ENCODE measurements at places on chromosomes 6 and 20.

GRCh38 chr6:108751282-108751681 lies 96.9 kb upstream of the ARMC2 start:
- DNase-seq, result no peak

DNA sequence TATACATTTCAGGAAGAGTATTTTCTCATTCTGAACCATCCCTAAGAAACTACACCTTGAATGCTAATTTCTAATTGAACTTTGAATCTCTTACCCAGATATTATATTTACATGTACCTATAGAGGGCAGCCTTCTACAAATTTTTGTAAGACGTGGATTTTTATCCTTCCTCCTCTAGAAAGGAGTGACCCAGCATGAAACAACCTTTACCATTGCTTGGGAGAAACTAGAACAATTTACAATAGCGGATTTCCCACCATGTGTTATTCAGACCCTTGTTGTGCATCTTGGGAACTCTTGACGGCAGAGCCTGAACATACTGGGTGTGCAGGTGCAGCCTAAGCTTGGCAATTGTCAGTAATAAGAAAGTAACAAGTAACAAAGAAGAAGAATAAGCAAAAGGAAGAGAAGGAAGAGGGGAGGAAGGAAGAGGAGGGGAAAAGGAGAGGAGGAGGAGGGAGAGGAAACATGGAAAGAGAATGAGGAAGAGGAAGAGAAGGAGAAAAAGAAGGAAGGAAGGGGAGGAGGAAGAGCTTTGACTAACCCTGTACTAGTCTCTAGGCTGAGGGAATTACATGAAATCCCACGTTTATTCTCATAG lies 10.8 kb upstream of the TAAR1 start:
- DNase-seq, result peak; percentile 38

GRCh38 chr20:12679447-12679846 lies 329.3 kb upstream of the SPTLC3 start:
- DNase-seq, result no peak

DNA sequence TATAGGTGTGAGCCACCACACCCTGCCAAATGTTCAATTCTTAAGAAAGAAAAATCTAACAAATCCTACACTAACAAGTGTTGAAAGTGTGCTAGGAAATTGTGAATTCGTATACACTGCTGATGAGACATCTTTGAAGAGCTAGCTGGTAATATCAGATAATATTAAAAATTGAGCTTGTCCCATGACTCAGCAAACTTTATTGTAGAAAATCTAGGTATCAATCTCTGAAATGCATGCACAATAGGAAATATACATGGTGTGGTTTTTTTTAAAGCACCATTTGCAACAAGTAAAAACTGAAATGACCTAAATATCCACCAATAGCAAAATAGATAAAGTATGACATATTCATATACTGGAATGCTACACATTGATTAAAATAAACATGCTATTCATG lies 110.1 kb upstream of the NXT1 start:
- DNase-seq, result no peak

DNA sequence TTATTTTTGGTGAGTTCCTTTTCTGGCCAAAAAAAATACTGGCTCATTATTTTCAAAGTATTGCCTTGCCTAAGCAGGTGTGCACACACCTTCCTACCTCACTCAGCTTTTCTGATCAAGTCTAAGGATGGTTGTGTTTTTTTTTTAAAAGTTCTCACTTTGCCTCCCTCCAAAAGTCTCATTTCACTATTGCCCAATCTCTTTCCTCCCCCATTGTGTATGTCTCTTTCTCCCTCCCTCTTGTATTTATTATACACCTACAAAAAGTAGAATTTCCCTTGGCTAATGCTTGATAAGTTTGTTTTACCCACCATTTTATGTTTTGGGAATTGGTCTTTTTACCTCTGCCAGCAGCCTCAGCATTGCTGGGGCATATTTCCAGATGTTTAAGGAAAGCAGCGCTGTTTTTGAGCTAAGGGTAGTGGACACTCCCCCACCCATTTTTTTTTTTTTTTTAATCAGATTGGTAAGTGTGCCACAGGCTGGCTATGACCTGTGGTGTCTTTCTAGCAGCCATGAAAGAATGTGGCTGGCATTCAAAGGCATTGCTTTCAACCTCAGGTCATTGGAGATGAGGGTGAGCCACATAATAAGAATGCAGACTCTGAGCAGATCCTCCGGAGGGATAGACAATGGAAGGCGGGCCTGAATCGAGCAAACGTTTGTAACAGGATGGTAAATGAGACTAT lies 668.6 kb downstream of the UTRN start:
- no peak for DNase-seq

- peak; percentile 57 for DNase-seq
Observed at GRCh38 chr6:129598244-129599187, 111.5 kb downstream of the ARHGAP18 start.

- no peak for DNase-seq
Observed at GRCh38 chr6:16402581-16402900, 164.2 kb downstream of the GMPR start.

GRCh38 chr6:150324044-150324443 lies 44.8 kb upstream of the IYD start:
- no peak for DNase-seq

DNA sequence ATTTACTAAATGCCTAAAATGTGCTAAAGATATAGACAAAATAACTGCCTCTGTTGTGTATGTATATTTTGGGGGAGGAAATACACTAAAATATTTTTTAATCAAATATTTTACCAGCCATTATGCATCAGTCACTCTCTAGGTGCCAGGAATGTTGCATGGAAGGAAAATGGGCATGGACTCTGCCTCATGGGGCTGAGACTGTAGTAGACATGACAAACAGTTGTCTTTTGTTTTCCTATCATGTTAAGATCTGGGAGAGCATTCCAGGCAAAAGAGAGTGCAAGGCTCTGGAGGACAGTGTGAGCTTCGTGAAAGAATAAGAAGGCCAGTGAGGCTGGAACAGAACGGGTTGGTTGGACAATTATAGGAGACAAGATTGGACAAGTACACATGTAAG lies 26.5 kb downstream of the HLA-DOB start:
- no peak for DNase-seq

GRCh38 chr6:52994031-52994838 lies 849 bp downstream of the GSTA4 start:
- no peak for DNase-seq

- no peak for DNase-seq
Observed at GRCh38 chr6:82179415-82179814, 68.1 kb downstream of the IBTK start.

GRCh38 chr6:57283911-57284455 lies 33.4 kb upstream of the PRIM2 start:
- no peak for DNase-seq

- no peak for DNase-seq
Observed at GRCh38 chr20:6942266-6942665, 174.8 kb downstream of the BMP2 start.

DNA sequence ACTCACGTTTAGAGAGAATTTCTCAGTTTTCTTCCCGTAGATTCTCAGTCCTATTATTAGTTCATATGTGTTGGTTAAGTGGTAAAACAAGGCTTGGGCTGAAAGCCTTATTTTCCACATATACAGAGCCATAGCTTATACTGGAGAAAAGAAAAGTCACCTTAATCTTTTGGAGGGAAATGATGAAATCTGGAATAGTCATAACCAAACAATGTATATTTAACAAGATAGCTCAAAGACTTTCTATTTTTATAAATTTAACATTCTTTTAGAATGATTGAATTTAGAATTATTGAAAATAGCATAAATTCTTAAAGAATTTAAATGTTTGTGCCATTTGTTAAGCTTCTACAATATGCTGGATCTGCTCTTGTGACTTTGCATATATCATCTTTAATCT lies 85.8 kb downstream of the CDKAL1 start:
- DNase-seq, result no peak

All from NCI-H1048 (cell line).